Epithelial cell of esophagus (primary cell): ENCODE measurements at places on chromosomes 3 and 15.
A peak's percentile ranks its signal among the peaks of the same experiment; 100 is the strongest.

GRCh38 chr15:89556413-89557262 lies 18.6 kb upstream of the TICRR start:
- peak; percentile 87 for DNase-seq

GRCh38 chr3:94304954-94305353 lies 242.1 kb downstream of the NSUN3 start:
- DNase-seq: no peak

GRCh38 chr15:73650416-73651126 lies 17.4 kb upstream of the NPTN start:
- peak; percentile 85 for DNase-seq

- DNase-seq: peak; percentile 91
These were observed 2.1 kb upstream of the DYNLT2B start for GRCh38 chr3:196320137-196320536.

DNA sequence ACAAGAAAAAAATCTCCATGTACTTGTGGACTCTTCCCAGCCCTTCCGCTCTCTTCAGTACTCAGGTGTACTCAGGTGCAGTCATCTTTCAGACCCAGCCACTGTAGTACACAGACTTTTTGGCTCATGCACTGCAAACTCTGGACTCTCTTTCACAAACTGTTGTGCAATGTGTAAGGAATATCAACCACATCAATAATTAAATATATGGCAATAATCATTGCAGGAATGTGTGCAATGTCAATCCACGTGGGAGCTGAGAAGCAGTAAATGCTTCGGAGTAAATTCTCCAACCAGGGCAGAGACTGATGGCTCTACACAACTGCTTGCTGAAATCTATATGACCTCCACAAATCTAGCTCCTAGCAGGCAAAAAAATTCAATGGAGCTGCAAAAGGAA lies 287.3 kb upstream of the COL8A1 start:
- no peak for DNase-seq

DNA sequence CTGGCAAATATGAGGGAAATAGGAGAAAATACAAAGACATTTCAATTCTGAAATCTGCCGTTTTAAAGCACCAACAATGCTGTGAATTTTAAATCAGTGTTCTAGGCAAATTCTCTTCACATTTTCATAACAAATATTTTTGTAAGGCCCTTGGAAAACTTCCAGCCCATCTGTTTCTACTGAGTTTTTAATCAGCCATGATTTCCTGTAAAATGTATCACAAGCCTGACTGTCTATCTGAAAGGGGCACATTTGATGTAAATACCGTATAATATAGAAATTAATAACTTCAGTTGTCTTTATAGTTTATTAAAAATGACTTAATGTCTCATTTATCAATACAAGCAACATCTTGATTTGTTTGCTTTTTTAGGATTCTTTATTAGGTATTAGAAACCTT lies 454.7 kb downstream of the PYDC2 start:
- DNase-seq: no peak

DNA sequence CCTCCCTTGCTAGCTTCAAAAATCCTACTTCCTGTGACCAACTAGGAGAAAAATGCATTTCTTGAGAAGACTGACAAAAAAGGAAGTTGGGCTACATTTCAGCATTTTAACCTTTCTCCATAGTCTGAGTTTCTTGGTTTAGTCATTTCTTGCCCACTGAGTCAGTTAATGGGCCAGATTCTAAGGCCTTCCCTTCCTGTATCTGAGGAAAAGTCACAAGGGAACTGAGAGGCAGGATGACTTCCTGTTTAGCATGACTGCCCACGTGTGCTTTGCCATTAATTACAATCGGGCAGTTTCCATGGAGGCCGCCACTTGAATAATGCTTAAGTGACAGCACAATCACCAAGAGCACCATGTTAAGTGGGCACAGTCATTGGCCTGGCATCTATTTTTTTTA lies 794.4 kb upstream of the LMCD1 start:
- DNase-seq: no peak

DNA sequence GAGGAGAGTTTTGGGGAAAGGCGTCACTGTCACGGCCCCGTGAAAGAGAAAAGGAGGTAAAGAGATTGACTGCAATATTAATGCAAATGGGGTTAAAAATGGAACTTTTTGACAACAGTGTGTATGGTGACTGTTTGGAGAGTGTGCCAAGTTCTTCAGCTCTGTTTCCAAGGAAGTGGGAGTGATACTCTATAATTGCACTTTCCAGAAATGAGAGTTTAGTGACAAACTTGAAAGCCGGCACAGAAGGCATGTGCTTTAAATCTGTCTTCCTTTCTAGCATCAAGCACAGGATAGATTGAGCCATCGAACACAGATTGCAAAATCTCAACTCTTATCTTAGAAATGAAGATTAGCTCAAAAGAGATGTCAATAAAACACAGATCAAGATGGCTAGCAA lies 51.9 kb upstream of the SNRPA1 start:
- DNase-seq: no peak

- no peak for DNase-seq
These were observed 220.3 kb downstream of the SOX2 start for GRCh38 chr3:181932039-181932438.

DNA sequence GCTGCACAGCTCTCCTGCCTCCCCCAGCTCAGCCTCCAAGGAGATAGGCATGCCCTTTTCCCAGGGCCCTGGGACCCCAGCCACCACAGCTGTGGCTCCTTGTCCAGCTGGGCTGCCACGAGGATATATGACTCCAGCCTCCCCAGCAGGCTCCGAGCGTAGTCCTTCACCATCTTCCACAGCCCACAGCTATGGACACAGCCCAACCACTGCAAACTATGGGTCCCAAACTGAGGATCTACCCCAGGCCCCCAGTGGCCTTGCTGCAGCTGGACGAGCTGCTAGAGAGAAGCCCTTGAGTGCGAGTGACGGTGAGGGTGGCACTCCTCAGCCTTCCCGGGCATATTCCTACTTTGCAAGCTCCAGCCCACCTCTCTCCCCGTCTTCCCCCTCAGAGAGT lies 20.5 kb upstream of the APEH start:
- no peak for DNase-seq

DNA sequence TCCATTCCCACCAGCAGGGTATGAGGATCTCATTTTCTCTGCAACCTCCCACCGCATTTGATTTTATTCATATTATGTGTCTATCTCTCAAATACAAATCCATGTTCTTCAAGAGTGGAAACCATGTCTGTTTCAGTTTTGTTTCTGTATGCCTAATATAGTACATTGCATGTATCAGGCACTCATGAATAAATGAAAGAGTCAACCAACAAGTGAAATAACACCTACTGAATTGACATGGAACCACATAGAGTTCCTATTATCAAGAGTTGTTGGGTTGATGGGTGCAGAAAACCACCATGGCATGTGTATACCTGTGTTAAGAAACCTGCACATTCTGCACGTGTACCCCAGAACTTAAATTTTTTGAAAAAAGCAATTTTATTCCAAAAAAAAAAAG lies 466.8 kb downstream of the LPP start:
- DNase-seq: no peak

- peak; percentile 98 for DNase-seq
These were observed 64.0 kb downstream of the DPH6 start for GRCh38 chr15:35481992-35482391.

DNA sequence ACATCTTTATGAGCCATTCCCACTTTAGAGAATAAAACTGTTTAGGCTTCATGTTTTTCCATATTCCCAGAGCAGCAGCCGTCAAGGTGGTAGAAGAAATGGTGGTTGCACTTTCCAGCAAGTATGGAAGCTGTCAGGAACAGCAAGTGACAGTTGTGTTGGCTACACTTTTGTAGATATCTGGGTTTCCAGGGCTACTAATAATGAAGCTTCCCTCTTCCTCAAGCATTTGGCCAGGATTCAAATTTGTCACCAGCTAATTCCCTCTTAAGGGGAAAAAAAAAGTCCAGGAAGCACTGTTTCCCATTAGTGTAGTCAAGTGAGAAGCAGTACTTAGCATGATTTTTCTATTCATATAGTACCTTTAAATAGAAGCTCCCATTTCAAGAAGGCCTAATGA lies 252.8 kb downstream of the IGSF11 start:
- DNase-seq: no peak

- DNase-seq: no peak
These were observed 13.8 kb downstream of the LARS2 start for GRCh38 chr3:45402138-45402537.

GRCh38 chr15:92603743-92604470 lies 51.7 kb downstream of the FAM174B start:
- peak; percentile 21 for DNase-seq

DNA sequence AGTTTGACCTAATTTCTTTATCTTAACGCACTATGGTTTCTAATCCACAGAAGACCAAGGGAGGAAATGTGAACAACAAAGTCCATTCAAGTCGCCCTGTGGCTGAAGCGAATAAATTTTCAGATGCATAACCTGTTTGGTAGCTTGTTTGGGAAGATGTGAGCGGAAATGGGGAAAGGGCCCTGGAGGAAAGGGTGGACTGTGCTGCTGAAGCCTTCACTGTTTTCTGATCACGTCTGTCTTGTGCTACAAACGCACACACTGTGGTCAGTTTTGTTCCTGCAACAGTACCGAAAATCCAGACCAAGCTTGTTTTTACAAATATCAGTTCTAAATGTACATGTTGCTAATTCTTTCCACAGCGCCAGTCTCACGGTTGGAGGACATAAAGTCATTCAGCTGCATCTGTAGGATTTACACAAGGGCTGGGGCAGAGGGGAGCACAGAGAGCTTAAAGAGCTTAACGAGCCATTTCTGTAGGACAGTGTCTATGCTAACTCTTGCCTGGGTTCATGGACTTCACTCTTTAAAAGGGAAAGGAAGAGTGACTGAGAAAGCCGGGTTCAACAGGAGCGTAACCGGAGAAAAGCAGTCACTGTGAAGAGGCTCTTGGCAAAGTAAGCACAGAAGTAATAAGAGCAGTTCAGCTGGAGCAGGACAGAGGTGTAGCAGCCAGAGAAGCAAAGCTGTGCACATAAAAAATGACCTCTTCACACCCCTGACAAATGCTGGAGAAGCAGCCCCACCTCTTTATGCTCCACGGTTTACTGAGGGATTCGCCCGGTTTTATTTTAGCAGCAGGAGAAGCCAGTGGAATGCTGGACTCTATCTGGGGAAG lies 66.6 kb downstream of the USF3 start:
- DNase-seq: no peak

DNA sequence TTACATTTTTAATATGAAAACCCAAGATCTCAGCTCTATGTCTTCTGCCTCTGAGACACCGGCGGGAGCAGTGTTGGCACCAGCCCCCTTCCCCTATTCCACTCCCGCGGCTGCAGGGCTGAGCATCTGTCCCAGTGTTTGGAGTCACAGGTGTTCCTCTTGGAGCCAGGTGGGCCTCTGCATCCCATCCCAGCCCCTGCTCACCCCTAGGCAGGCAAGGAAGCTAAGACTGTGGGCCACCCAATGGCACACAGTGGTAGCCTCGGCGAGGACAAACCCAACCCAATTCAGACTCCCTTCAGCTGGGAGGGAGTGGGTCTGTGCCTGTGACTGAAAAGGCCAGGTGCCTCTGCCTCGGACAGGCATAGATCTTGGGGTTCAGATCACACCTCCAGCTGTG lies 3.1 kb downstream of the CHST13 start:
- DNase-seq: no peak

GRCh38 chr3:9208605-9209152 lies 40.8 kb downstream of the SRGAP3 start:
- no peak for DNase-seq

- DNase-seq: no peak
These were observed 35.3 kb upstream of the KY start for GRCh38 chr3:134685929-134686802.

GRCh38 chr3:112635674-112636073 lies 5.3 kb downstream of the CCDC80 start:
- DNase-seq: peak; percentile 37

GRCh38 chr3:82122554-82123345 lies 361.3 kb upstream of the GBE1 start:
- DNase-seq: no peak

DNA sequence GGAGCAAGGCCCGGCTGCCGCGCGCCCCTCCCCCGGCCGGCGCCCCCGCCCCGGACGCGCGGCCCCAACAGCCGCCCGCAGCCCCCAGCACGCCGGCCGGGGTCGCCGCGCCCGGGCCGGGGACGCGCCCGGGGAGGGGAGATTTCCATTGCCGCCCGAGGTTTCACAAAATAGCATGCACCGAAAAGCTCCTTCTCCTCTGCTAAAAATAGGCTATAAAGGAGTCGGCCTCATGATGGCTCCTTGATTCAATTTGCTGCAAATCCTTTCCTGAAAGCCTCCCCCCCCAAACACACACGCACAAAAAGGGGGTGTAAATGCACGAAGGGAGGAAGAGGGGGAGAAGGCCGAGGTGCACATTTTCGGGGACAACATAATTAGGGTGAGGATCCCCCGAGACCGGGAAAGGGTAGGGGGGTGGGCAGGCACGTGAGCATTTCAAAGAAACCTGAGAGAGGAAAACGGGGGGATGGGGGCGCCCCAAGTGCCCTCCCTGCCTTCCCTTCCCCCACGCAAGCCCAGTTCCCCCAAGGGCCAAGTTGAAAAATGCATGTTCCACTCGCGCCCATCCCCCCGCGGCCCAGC lies 734 bp downstream of the TBL1XR1 start:
- peak; percentile 41 for DNase-seq

- DNase-seq: peak; percentile 46
These were observed 193.8 kb downstream of the BCHE start for GRCh38 chr3:165643425-165643824.

- DNase-seq: peak; percentile 10
These were observed 34.3 kb upstream of the CEMIP start for GRCh38 chr15:80744826-80745225.

- no peak for DNase-seq
These were observed 75.0 kb downstream of the PEX5L start for GRCh38 chr3:179961703-179962078.

DNA sequence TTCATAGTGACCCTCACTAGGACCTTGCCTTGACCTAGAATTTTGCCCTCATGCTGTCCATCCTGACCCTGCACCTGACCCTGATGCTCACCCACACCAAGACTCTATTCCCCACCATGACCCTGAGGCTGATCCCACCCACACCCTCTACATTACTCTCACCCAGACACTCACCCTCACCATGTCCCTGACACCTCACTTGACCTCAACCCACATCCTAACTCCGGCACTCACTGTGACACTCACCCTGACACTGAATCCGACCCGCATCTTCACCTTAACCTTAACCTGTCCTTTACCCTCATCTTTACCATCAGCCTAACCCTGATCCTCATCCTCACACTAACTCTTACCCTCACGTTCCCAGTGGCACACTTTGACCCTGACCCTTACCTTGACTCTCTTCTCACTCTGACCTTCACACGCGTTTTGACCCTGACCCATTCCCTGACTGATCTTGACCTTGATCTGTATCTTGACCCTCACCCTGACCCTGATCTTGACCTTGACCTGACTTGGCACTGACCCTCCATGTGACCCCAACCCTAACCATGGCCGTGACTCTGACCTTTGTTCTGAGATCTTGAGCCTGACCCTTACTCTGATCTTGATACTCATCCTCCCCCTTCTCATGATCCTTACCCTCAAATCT lies 22.2 kb upstream of the SLC25A26 start:
- no peak for DNase-seq

DNA sequence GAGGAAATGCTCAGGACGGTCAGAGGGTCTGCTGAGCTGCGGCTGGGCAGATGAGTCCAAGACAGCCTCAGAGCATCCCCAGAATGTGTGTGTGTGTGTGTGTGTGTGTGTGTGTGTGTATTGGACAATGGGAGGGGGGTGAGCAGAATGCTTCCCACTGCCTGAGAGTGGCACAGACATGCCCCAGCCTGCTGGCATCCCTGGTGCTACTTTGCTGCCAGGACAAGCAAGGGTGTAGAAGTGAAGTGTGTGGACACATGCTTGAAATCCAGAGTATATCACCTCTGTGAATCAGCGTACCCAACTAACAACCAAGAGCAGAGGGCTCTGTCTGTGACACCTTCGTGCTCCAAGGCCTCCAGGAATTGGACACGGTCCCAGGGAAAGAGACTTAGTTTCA lies 76.3 kb downstream of the SLC9A9 start:
- peak; percentile 63 for DNase-seq
